ENCODE measurements at places on chromosomes 5 and 9.

- DNase-seq = no peak
Measured at GRCh38 chr5:177241768-177242167, 61.8 kb downstream of the RAB24 start.

GRCh38 chr5:10194083-10194482 lies 55.6 kb downstream of the ATPSCKMT start:
- DNase-seq = no peak

DNA sequence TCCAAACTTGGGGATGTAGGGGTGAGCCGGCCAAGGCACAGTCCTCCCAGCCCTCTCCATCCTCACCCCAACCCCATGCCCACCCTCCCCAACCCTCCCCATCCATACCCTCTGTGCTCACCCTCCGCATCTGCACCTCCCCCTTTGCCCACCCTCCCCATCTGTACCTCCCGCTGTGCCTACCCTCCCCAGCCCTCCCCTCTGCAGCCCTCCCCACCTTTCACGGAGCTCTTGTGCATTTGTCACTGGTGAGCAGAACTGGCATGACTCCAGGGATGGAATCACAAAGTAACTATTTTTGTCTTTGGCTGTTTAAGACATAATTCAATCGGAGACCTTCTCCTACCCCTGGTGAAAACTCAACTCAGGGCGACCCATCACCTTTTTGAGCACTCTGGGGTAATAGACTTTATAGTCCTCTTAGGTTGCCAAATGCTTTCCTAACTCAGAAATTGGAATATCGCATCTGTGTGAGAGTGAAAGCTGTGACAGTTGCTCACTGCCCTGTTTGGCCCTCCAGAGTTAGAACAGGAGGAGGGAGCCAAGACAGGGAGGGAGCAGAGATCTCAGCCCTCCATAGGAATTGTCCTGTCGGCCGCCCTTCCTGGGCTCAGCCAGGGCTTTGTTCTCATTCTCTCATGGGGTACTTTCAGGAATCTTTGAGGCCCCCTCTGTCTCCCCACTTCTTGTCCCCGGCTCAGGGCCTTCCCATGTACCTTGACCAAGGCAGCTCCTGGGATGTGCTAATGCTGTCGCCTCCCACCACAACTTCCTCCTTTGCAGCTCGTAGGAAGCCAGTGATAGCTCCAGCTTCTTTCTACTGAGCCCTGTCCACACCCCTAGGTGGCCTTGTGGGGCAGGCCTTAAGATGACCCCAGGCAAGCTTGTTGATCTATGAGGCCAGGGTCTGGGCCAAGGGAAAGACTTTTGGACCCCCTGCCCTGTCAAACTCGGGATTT lies 36.2 kb downstream of the OTULIN start:
- DNase-seq = no peak

DNA sequence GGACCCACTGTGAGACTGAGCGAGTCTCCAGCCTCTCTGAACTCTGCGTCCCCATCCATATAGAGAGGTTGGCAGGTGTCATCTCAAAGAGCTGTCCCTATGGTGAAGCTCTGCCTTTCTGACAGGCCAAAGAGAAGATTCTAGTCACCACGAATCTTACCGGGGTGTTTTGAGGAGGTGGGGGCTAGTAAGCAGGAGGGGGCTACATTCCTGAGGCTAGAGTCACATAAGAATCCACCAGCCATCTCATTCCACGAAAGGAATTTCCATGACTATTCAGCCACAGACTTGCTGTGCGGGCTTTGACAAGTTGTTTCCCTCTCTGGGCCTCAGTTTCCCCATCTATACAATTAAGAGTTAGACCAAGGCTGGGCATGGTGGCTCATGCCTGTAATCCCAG lies 16.3 kb downstream of the PDGFRB start:
- no peak for DNase-seq

GRCh38 chr5:89850513-89850865 lies 559.1 kb downstream of the CETN3 start:
- DNase-seq = no peak
